Fibroblast of lung (primary cell): ENCODE measurements at places on chromosomes 2 and 18. TPM values are rescaled to one million over a fixed set of nuclear protein-coding genes. Genes with fewer than 3 reads are reported as not detected.

GRCh38 chr2:50556934-50557575 is 474.9 kb downstream of the NRXN1 start:
- H3K4me1 ChIP-seq, result no peaks in the 10 kb centered on the region
- no peak overlapping the region for H3K27ac ChIP-seq
- no peaks in the 10 kb centered on the region for H3K36me3 ChIP-seq
- peak; percentile 59 for DNase-seq
- H3K27me3 ChIP-seq, result no peaks in the 10 kb centered on the region
- H3K4me3 ChIP-seq, result no peak overlapping the region

Gene ADGRF3
- total RNA-seq, result under 0.01 TPM in 1 of 2 replicates, not detected in the other

Gene KYNU
- total RNA-seq, result 1.5 and 4.6 TPM in 2 replicates

- H3K36me3 ChIP-seq, result no peaks in the 10 kb centered on the region
- H3K4me1 ChIP-seq, result no peaks in the 10 kb centered on the region
- H3K4me3 ChIP-seq, result no peak overlapping the region
- DNase-seq, result no peak
- no peaks in the 10 kb centered on the region for H3K27me3 ChIP-seq
Observed at GRCh38 chr18:44171301-44171700, 509.4 kb upstream of the SETBP1 start.

DNA sequence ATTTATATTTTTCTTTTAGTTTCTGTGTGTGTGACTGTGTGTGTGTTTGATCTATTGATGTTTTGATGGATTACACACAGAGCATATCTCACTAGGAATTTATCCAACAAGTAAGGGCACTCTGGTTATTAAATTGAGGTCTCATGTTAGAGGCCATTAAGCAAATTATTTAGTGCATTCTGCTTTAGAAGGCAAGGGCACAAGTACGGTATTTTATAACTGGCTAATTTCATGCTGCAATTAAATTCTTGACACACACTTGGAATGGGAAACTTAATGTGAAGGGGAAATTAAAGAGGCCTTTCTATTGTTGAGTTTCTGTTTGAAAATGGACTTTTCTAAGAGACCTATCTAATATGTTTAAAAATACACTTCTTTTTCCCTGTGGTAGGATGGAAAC is 25.8 kb downstream of the NYAP2 start:
- H3K36me3 ChIP-seq, result no peaks in the 10 kb centered on the region
- DNase-seq, result no peak
- no peak overlapping the region for H3K27ac ChIP-seq
- H3K27me3 ChIP-seq, result no peaks in the 10 kb centered on the region
- H3K4me3 ChIP-seq, result no peak overlapping the region

- no peak overlapping the region for H3K4me3 ChIP-seq
- DNase-seq, result no peak
- H3K27me3 ChIP-seq, result no peaks in the 10 kb centered on the region
- no peaks in the 10 kb centered on the region for H3K36me3 ChIP-seq
- no peak overlapping the region for H3K27ac ChIP-seq
Observed at GRCh38 chr2:192571636-192572035, 376.9 kb upstream of the TMEFF2 start.

- H3K27ac ChIP-seq, result no peak overlapping the region
- H3K36me3 ChIP-seq, result no peaks in the 10 kb centered on the region
- DNase-seq, result no peak
Observed at GRCh38 chr2:71586471-71586870, 133.1 kb downstream of the DYSF start.

- peaks cover 2% of the 10 kb centered on the region for H3K27me3 ChIP-seq
- H3K4me1 ChIP-seq, result no peaks in the 10 kb centered on the region
- DNase-seq, result peak; percentile 13
- no peaks in the 10 kb centered on the region for H3K36me3 ChIP-seq
- H3K4me3 ChIP-seq, result peak overlapping the region; percentile 4
- H3K27ac ChIP-seq, result no peak overlapping the region
Observed at GRCh38 chr18:77000527-77000926, 132.1 kb downstream of the MBP start.

GRCh38 chr18:67265464-67266245 is 250.9 kb downstream of the DSEL start:
- H3K27ac ChIP-seq, result peak overlapping the region; percentile 62
- H3K4me1 ChIP-seq, result peaks cover 11% of the 10 kb centered on the region
- H3K36me3 ChIP-seq, result no peaks in the 10 kb centered on the region
- DNase-seq, result peak; percentile 76
- H3K4me3 ChIP-seq, result peak overlapping the region; percentile 3

DNA sequence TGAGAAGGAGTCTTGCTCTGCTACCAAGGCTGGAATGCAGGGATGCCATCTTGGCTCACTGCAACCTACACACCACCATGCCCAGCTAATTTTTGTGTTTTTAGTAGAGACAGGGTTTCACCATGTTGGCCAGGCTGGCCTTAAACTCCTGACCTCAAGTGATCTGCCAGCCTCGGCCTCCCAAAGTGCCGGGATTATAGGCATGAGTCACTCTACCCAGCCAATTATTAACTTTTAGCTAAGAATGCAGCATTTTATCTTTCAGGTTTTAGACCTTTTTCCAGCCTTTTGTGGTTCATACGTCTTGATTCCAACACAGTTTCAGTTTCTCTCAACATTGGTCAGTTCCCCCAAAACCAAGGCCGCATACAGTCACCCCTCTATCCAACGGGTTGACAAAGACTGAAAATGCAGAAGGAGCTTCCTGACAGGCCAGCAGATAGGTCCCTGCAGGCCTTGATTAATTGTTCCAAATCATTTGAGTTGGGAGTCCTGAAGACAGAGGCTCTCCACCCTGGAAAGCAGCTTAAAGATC is 262.2 kb upstream of the KLHL29 start:
- H3K36me3 ChIP-seq, result no peaks in the 10 kb centered on the region
- H3K27me3 ChIP-seq, result no peaks in the 10 kb centered on the region
- H3K4me3 ChIP-seq, result no peak overlapping the region
- DNase-seq, result no peak
- H3K27ac ChIP-seq, result no peak overlapping the region
- no peaks in the 10 kb centered on the region for H3K4me1 ChIP-seq

Gene MSH6
- 29.4 and 33.6 TPM in 2 replicates for total RNA-seq

- H3K27ac ChIP-seq, result peak overlapping the region; percentile 96
- peak overlapping the region; percentile 86 for H3K4me3 ChIP-seq
- H3K27me3 ChIP-seq, result no peaks in the 10 kb centered on the region
Observed at GRCh38 chr2:174395969-174396630, 570 bp downstream of the SCRN3 start.

DNA sequence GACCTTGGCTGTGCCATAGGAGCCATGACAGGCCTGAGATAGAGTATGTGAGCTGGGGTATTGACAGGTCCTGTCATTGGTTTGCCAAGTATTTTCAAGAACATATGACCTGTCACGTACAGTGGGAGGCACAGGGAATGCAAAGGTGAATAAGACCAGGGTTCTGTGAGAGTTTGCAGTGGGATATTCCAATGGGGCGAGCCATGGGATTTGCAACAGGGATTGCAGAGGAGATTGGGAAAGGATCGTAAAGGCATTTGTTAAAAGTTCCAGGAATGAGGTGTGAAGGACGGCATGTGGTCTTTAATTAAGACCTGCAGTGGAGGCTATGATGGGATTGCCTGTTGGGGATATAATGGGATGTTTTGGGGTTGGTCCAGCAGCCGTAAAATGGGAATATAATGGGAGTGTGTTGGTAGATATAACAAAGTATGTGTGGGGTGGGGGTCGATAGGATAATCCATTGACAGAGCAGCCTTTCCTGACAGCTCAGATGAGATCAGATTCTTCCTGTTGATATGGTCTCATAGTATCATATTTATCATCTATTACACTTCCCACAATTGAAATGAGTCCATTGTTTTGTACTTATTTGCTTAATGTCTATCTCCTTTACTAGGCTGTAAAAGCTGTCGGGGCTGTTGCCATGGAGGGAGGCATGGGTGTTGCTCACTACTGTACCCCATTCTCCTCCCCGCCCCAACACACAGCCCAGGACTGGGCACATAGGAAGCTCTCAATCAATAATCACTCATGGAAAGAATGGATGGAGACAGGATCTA is 38.1 kb downstream of the PKDCC start:
- DNase-seq, result no peak
- H3K4me3 ChIP-seq, result no peak overlapping the region
- no peaks in the 10 kb centered on the region for H3K27me3 ChIP-seq
- peaks cover 8% of the 10 kb centered on the region for H3K4me1 ChIP-seq
- H3K36me3 ChIP-seq, result no peaks in the 10 kb centered on the region

DNA sequence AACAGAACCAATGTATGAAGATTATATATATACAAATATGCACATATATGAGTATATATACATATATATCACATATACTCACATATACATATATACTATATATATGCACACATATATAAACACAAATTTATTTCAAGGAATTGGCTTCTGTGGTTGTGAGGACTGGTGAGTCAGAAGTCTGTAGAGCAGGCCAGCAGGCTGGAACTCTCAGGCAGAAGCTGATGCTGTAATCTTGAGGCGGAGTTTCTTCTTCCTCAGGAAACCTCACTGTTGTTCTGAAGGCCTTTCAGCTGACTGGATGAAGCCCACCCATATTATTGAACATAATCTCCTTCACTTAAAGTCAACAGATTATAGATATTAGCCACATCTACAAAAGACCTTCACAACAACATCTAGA is 143.9 kb upstream of the CREB1 start:
- no peaks in the 10 kb centered on the region for H3K36me3 ChIP-seq
- no peaks in the 10 kb centered on the region for H3K27me3 ChIP-seq
- H3K4me1 ChIP-seq, result no peaks in the 10 kb centered on the region
- H3K4me3 ChIP-seq, result no peak overlapping the region
- no peak overlapping the region for H3K27ac ChIP-seq
- DNase-seq, result peak; percentile 68

DNA sequence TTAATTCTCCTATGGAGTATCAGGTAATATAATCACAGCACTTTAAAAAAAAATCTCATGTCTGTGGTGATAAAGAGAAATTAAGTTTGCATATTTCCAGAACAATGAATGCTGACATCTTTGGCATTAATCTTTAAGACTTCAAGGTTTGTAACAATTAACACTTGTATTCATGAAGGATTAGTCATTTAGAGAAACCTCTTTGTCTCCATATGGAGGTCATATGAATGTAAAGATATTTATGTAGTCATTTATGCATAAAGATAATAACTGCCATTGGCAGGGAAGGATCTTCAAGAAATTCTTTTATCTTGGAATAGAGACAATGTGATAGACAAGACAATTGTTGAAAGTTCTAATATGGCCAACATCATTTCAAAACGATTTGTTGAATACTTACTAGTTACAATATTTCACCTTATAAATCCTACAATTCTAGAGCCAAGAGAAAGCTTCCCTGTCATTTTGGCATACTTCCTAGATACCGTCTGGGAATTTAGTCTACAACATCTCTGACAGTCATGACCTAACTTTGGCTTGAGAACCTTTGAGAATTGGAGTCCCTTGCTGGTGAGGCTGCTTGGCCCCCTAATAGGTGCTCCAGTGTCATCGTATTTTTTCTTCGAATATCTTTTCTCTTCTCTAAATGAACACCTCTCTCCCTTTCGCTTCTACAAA is 33.6 kb downstream of the RASGRP3 start:
- no peak overlapping the region for H3K4me3 ChIP-seq
- H3K36me3 ChIP-seq, result no peaks in the 10 kb centered on the region
- DNase-seq, result no peak
- no peak overlapping the region for H3K27ac ChIP-seq

Gene SPATA3
- total RNA-seq, result not detected in 2 replicates

Gene ALPP
- total RNA-seq, result not detected in 2 replicates

Gene FSIP2
- total RNA-seq, result 0.26 and 1.7 TPM in 2 replicates

- H3K27ac ChIP-seq, result no peak overlapping the region
- no peaks in the 10 kb centered on the region for H3K36me3 ChIP-seq
- H3K27me3 ChIP-seq, result no peaks in the 10 kb centered on the region
- no peak for DNase-seq
- H3K4me3 ChIP-seq, result no peak overlapping the region
Observed at GRCh38 chr2:43328133-43328532, 101.7 kb upstream of the ZFP36L2 start.

DNA sequence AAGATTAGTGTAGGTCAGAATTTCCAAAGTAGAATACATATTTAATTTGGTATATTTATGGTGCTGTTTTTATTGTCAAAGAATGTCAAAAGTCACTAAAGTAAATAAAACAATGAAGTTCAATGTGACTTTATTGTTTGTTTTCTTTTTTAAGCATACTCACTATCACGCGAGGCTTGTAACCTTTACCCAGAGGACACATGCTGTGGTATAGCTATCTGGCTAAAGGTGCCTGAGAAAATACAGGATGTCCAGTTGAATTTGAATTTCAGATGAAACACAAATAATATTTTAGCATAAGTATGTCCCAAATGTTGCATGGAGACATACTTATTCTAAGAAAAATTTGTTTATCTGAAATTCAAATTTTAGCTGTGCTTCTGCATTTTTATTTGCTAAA is 103.3 kb upstream of the KLF7 start:
- H3K27me3 ChIP-seq, result no peaks in the 10 kb centered on the region
- H3K4me1 ChIP-seq, result no peaks in the 10 kb centered on the region
- H3K27ac ChIP-seq, result no peak overlapping the region
- no peak for DNase-seq

GRCh38 chr2:200786423-200786822 is 25.3 kb upstream of the BZW1 start:
- H3K4me3 ChIP-seq, result no peak overlapping the region
- peak; percentile 70 for DNase-seq
- H3K27me3 ChIP-seq, result no peaks in the 10 kb centered on the region
- H3K27ac ChIP-seq, result peak overlapping the region; percentile 97

DNA sequence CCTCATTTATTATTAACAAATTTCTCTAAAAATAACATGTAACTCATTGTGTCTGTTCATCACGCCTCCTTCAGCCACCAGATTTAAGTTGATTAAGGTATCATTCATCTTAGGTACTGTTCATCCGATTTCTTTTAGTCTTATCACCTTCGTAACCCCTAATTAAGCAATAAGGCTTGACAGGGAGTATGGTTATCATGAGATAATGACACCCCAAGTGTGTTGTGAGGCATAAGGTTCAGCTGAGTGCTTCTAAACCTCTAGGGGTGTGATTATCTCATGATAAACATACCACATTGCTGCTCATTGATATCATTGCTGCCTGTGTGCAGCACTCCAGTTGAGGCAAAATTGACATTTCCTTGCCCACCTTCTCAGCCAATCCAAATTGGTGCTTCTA is 158.9 kb upstream of the BOD1L2 start:
- DNase-seq, result no peak
- no peaks in the 10 kb centered on the region for H3K36me3 ChIP-seq
- H3K4me3 ChIP-seq, result no peak overlapping the region
- H3K27me3 ChIP-seq, result no peaks in the 10 kb centered on the region

- peaks cover 5% of the 10 kb centered on the region for H3K27me3 ChIP-seq
- no peak overlapping the region for H3K4me3 ChIP-seq
Observed at GRCh38 chr2:44778221-44778654, 163.3 kb upstream of the SIX3 start.

Gene UGT1A4
- total RNA-seq, result not detected in 2 replicates

- H3K4me1 ChIP-seq, result no peaks in the 10 kb centered on the region
- DNase-seq, result no peak
- no peaks in the 10 kb centered on the region for H3K36me3 ChIP-seq
- no peaks in the 10 kb centered on the region for H3K27me3 ChIP-seq
- H3K4me3 ChIP-seq, result no peak overlapping the region
- H3K27ac ChIP-seq, result no peak overlapping the region
Observed at GRCh38 chr2:96575785-96576456, 39.4 kb downstream of the ARID5A start.
